Dermis microvascular lymphatic vessel endothelial cell (primary cell): ENCODE measurements at places on chromosomes 7 and 10. TPM values are rescaled to one million over a fixed set of nuclear protein-coding genes. Genes with fewer than 3 reads are reported as not detected.

Gene NRG3
- 8.2 and 19.1 TPM in 2 replicates for total RNA-seq

Gene CAV2
- 155 and 161 TPM in 2 replicates for total RNA-seq

Gene RET
- 0.26 and 2.9 TPM in 2 replicates for total RNA-seq

Gene LEP
- total RNA-seq, result not detected in 2 replicates

Gene ASB10
- not detected in 2 replicates for total RNA-seq

Gene MDFIC
- total RNA-seq, result 40.8 and 60.6 TPM in 2 replicates

Gene SUGCT
- 1.0 and 1.1 TPM in 2 replicates for total RNA-seq

Gene ZNRF2
- 5.0 and 6.4 TPM in 2 replicates for total RNA-seq
